ENCODE measurements at places on chromosomes 11 and 22.

GRCh38 chr11:108927791-108928545 is 263.1 kb downstream of the DDX10 start:
- no peak for DNase-seq

- DNase-seq, result no peak
Observed at GRCh38 chr11:98561877-98562395, 458.8 kb upstream of the CNTN5 start.

- no peak for DNase-seq
Observed at GRCh38 chr11:85231588-85231987, 395.6 kb downstream of the DLG2 start.

DNA sequence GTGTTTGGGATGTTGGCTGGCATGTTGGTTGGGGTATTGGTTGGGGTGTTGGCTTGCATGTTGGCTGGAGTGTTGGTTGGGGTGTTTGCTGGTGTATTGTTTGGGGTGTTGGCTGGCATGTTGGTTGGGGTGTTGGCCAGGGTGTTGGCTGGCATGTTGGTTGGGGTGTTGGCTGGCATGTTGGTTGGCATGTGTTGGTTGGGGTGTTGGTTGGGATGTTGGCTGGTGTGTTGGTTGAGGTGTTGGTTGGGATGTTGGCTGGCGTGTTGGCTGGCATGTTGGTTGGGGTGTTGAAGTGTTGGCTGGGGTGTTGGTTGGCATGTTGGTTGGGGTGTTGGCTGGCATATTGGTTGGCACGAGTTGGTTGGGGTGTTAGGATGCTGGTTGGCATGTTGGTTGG is 24.5 kb downstream of the OTUB1 start:
- no peak for DNase-seq

- DNase-seq, result peak; percentile 12
Observed at GRCh38 chr11:18671246-18671645, 27.3 kb upstream of the TMEM86A start.

- DNase-seq, result peak; percentile 64
Observed at GRCh38 chr11:102268083-102268984, 49.0 kb upstream of the BIRC3 start.

- DNase-seq, result no peak
Observed at GRCh38 chr11:119496997-119497396, 74.0 kb upstream of the THY1 start.

DNA sequence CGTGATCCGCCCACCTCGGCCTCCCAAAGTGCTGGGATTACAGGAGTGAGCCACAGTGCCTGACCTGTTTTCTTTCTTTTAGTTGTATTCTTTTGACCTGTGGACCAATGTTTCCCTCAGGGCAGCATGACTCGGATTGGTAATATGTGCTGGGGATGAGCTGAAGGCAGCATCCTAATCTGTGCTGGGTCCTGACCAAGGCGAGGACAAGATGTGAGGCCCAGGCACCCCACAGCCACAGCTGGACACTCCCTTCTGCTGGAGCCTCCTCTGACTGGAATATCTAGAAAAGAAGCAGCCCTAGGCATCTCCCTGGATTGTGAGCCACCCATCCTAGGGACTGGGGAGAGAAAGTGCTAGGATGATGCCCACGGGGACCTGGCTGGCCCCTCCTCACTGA is 105.4 kb downstream of the PDE2A start:
- no peak for DNase-seq

DNA sequence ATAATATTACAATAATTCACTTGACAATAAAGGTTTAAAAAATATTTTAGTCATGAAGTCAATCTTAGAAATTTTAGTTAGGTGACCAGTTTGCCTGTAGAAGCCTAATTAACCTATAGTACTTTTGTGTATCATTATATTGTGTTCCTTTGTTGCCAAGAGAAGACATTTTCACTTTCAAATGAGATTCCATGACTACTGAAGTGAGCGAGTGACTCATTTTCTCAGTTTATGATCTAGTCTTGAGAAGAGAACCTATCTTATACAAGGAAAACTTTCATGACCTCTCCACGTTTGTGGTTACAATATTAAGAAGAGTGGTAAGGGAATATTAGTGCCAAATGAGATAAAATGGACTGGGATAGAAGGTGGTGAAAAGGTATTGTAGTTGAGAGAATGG is 423.9 kb upstream of the CHORDC1 start:
- no peak for DNase-seq

- DNase-seq, result no peak
Observed at GRCh38 chr11:100397401-100397800, 289.7 kb upstream of the ARHGAP42 start.

DNA sequence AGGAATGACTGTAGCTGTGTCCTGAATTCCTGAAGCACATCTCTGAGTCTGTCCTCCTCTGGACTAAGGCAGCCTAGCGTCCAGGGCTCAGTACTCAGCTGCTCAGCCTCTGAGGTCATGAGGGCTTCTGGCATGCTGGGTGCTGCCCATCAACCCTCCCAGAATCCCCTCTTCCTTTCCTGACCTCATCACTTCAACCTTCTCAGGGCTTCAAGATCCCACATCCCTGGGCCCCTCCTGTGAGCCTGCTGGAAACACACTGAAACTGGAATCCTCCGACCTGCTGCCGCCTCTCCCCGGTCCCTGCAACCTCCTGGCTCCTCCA is 803 bp downstream of the KRTAP5-8 start:
- DNase-seq, result no peak

GRCh38 chr11:28713850-28714249 is 605.7 kb downstream of the METTL15 start:
- no peak for DNase-seq
